ENCODE measurements at places on chromosomes 5 and 9. TPM values are rescaled to one million over a fixed set of nuclear protein-coding genes. Genes with fewer than 3 reads are reported as not detected.

Gene CBY3
- total RNA-seq: not detected

Gene OCLN
- 39.0 TPM for total RNA-seq

Gene B4GALT1
- total RNA-seq: 19.1 TPM

- peak; percentile 2 for DNase-seq
Measured at GRCh38 chr9:113583511-113584427, 120.2 kb downstream of the RGS3 start.

DNA sequence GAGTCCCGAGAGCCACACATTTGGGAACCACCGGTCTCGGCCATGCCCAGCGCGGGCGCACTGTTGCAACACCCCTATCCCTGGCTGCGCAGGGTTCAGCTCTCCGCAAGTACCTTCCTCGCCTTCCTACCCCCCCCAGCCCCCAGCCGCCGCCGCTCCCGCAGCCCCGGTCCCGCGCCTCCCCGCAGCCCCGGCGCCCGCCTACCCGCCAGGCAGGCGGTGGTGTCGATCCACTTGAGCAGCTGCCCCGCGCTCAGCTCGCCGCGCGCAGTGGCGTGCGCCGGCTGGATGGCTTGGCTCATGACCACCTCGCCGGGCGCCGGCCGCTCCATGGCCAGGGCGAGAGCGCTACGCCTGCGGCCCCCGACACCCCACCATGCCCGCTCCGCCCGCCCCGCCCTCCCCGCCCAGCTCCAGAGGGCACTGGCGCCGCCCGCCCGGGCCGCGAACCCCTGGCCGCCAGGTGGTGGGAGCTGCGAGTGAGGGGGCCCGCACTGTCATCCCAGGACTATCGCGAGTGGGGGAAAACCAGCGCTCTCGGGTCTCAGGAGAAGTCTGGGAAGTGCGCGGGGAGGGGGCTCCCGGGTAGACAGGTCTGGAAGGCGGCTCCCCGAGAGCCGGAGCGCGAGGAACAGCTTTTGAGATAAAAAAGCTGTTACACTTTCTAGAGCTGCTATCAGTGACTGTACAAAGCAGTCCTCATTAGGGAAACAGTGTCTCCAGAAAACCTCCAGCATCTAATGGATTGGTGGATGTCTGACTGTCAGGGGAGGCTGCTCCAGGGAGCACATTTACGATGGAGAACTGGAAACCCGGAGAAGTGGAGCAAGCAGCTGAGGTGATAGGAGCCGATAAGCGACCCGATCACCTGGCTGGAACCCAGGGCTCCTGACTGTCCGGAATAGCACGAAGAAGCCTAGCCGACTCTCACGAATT lies at the start of gene ACOT12:
TSS of gene ACOT12 (minus strand) at position 352 of the 936 bp plus-strand sequence. CDS start at position 332, 20 bp downstream.
- peak; percentile 33 for DNase-seq

- DNase-seq: no peak
Measured at GRCh38 chr9:108869092-108869725, 7.1 kb downstream of the ACTL7A start.

GRCh38 chr5:139004374-139005307 lies 129.5 kb upstream of the LRRTM2 start:
- DNase-seq: no peak

- peak; percentile 92 for DNase-seq
Measured at GRCh38 chr9:110048403-110048975, 159.5 kb downstream of the C9orf152 start.

GRCh38 chr5:131019111-131019510 lies 145.9 kb downstream of the HINT1 start:
- no peak for DNase-seq

DNA sequence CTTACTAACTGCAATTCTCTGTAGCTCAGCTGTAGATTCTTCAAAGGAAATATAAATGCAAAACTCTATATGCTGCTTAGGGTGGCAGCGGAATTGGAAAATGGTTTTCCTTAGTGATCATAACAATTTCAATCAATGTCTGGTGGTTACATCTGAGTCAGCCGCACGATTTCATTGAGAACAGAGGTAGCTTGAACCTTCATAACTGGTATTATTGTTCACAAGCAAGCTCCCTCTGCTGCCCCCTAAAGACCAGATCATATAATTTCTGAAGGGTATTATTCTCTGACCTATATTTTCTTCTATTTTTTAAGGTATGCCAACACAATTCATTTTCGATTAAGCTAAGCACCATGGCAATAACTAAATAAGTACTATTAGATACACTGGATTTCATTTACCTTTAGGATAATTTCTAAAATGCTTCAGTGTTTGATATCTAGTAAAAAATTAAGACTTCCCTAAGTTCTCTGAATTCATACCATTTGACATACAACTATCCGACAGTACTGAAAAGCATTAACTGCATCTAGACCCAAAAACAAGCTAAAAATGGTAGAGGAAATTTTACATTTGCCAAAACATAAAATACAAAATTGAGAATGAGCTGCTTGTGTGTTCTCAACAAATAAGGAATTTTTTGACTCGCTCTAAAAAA lies 181.1 kb upstream of the SPEF2 start:
- DNase-seq: peak; percentile 13

- no peak for DNase-seq
Measured at GRCh38 chr5:173041881-173042762, 14.0 kb upstream of the CREBRF start.

DNA sequence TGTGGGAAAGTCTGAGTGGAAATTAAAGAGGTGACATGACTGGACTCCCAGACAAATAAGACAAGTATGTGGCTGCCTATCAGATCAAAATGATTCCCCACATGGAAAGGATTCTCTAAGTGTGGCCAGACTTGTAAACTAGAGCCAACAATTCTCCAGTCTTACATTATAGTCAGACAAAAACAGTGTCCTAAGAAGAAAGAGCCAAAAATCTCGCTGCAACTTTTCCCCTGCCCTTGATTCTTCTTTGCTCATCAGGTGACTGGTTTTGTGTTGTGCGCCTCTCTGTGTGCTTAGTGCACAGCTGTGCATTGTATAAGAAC lies 164.2 kb upstream of the TARS1 start:
- no peak for DNase-seq
